ENCODE measurements at places on chromosomes 1 and 21.
A peak's percentile ranks its signal among the peaks of the same experiment; 100 is the strongest.

- peak; percentile 51 for DNase-seq
Measured at GRCh38 chr1:168482106-168482505, 61.7 kb downstream of the XCL2 start.

DNA sequence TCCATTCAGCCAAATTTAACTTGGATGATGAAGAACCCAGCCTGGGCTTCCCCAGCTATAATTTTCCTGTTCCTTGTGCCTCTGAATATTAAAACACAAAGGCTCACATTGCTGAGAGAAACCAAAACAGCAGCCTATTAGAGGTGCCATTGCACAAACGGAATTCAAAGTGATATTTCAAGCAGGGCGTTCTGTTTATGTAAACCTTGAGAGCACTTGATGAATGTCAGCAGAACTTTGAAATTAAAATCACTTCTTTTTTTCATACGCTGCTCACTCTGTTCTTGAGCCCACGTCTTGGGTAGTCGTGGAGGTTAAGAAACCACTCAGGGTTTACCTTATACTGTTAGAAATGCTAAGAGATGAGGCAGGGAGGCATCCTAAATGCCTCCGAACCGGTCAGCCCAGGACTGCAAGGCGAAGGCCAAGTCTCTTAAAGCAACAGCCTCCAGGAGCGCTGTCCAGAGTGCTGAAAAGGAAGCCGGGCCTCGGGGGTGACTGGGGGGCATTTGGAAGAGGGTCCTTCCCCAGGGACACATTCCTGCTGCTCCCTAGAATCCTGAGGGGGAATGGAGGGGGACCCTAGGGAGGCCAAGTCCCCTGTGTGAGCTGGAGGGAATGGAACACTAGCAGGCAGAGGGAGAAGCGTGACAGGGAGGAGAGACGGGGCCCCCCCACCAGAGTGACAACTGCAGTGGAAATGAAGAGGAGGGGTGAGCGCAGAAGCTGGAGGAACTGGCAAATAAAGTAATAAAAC lies 154.8 kb upstream of the VAMP3 start:
- peak; percentile 50 for DNase-seq

GRCh38 chr1:156458181-156458503 lies 42.4 kb downstream of the MEF2D start:
- no peak for DNase-seq

DNA sequence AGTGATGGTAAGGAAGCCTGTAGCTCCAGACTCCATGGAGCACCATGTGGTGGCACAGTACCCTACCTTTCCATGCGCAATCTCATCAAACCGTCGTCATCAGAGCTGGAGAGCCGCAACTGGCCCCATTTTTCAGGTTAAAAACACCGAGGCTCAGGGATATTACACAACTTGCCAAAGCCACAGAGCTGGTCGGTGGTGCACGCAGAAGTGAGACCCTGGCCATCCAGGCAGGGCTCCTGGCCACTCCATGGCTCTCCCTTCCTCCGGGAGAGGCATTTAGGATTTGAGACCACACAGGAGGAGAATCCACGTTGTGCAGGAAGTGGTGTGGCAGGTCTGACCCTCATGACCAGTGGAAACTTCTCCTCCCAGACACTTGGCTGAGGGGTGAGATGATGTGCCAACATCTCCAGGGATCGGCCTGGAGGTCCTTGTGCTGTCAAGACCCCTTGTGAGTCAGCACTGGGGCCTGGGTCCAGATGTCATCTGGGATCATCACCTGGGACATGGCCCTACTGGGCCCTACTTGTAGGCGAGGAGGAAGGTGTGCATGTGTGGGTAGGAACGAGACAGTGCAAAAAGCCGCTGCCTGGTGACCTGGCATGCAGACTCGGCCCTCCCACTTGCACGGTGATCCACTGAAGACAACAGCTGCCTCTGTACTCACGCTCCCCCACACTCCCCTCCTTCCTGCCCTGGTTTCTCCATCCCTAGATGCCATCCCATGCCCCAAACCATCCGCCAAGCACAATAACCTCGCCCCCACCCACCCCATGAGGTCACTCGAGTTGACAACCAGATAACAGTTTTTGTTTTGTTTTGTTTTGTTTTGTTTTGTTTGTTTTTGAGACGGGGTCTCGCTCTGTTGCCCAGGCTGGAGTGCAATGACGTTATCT lies 10.4 kb downstream of the TFF3 start:
- DNase-seq: peak; percentile 20

DNA sequence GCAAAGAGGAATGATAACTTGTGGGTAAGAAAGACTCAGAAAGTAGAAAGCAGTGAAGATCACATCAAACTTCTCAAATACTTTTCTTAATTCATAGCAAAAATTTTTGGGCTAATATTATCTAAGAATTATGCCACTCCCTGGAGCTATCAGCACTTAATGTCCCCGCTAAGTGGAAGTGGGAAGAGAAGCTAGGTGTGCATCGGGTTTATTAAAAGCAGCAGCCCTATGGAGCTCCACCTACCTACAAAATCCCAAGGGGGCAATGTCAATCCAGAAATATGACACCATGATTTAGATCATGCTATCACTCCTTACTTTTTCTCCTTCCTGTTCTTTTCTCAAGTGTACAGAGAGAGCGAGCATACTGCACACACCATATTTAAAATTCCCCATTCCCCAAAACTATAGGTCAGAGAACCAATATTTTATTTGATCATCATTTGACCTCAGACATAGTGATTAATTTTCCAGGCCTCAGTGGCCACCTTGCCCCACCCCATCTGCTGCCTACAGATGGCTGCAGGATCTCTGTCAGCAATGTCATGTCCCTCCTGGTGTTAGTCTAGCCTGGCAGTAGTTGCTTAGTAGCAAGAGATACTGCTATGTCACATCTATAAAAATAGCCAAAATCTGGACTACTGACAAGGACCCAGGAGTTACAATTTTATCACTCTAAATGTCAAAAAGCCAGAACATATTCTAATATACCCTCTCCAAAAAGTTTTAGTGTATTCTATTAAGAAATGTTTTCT lies 66.6 kb downstream of the MAP3K21 start:
- no peak for DNase-seq

GRCh38 chr1:27142464-27142863 lies 12.5 kb downstream of the SLC9A1 start:
- DNase-seq: peak; percentile 18

DNA sequence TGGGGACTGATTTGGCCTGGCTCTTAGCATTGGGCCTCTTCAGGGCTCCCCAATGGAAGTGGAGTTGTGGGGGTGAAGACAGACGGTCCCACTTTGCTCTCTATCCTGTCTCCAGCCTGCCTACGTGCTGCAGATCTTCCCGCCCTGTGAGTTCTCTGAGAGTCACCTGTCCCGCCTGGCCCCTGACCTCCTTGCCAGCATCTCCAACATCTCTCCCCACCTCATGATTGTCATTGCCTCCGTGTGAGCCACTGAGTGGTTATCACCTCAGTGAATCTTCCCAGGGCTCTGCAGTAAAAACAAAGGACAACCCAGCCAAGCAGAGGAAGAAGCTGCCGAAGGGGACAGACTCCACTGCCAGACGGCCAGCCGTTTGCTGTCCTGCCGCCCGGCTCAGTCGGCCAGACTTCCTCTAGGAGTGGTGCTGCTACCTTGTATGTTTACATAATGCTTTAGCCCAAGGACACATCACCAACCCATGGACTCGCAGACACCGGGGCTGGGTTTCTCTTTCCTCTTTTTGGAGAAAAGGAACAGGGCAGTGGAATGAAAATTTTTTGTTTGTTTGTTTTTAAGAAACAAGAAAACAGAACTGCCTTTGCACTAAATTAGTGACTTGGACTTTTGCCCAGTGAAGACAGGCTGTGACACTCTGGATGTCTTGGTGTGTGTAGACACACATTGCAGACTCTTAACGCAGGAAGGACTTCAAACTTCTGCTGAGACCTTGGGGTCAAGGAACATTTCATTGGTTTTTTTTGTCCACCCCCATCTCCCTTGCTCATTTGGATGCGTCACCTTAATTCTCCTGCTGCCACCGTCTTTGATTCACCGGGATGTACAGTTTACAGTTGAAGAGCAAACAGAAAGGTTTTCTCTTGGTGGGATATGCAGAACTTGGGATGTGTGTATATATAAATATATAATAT lies 36.5 kb downstream of the ZBTB17 start:
- no peak for DNase-seq

DNA sequence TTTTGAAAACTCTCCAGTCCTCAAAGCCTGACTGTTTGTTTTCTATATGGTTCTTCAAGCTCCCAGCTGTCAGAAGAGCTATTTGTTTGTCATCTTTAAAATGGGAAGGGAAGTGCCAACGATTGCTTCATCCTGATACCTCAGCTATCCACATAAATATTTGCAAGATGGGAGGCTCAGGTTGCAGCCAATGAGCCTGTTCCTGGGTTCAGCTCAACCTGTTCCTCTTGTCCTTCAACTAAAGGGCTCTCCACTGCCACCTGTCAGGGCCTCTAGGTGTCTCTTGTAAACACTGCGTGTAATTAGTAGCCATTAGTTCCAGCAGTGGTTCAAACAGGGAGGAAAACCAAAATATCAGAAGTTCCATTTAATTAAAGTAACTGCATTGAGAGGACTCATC lies 445.1 kb downstream of the AJAP1 start:
- DNase-seq: no peak

- no peak for DNase-seq
Measured at GRCh38 chr1:240663169-240663879, 51.4 kb upstream of the GREM2 start.

- no peak for DNase-seq
Measured at GRCh38 chr1:182630586-182630985, 26.4 kb upstream of the RGS16 start.

DNA sequence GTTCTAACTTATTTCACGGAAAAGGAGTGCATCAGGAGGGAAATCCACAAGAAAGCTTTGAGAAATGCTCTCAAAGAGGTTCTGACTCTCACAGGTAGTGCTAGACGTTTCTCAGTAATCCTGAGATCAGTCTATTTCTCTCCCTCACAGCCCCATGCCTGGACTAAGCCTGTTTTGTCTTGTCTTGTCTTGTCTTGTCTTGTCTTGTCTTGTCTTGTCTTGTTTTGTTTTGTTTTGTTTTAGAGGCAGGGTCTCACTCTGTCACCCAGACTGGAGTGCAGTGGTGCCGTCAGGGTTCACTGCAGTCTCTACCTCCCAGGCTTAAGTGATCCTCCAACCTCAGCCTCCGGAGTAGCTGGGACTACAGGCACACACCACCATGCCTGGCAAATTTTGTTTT lies 133.3 kb upstream of the SGIP1 start:
- DNase-seq: no peak
